Stimulated activated CD4-positive, alpha-beta T cell treated with anti-CD3 and anti-CD28 coated beads, Interleukin-1b, Interleukin-23, amount 100 ng/mL, for 4 hours (primary cell): ENCODE measurements at places on chromosomes 2 and 18.

GRCh38 chr18:9048808-9049494, 53.5 kb upstream of the NDUFV2 start:
- no peak for DNase-seq

DNA sequence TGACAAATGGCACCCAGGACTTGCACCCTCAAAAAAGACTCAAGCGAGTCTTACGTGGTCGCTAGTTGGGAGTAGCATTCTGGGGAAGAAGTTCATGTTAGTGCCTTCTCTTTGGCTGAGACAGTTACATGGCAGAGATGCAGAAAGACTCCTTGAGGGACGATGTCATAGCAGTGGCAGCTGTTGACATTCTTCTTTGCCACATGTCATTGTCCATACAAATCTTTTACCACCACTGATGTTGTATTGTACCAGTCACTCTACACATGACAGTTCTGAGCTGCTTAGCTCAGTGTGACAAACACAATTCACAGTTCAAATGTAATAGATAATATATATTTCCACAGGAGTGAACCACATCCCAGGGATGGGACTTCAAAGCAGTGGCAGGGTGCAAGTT, 197.1 kb downstream of the TCF4 start:
- DNase-seq = no peak

DNA sequence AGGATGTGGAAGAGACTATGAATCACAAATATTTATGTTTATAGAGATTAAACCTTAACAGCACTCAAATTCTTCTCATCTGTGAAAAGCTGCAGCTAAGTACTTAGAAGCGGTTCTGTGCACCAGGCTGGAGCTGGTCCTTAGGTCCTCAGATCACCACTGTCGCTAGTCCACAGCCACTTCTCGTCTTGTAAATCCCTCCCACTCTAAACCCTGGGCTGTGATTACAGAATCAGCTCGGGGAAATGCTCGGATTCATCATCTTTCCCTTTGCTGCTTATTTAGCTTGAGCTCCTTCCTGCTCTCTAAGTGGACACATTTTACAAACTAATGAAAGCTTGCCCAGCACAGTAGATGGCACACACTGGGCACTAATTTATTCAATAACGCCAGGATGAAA, 61.7 kb downstream of the RNF152 start:
- no peak for DNase-seq

GRCh38 chr2:23350041-23350791, 34.8 kb upstream of the KLHL29 start:
- no peak for DNase-seq

DNA sequence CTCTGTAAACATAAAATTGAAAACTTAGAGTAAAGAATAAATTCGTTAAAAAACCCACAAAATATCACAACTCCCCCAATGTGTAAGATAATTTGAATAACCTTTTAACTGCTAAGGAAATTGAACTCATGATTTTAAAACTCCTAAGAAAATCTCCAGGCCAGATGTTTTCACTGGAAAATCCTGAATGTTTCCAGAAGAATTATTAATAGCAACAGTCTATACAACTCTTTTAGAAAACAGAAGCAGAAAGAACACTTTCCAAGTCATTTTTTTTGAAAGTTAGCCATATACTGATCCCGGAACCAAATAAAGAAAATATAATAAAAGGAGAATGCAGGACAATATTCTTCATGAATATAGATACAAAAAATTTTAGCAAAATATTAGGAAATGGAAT, 165.6 kb downstream of the ACOXL start:
- DNase-seq = no peak

GRCh38 chr2:210452194-210452593, 24.4 kb downstream of the LANCL1 start:
- DNase-seq = no peak

- DNase-seq = no peak
Measured at GRCh38 chr18:9516437-9517064, 41.2 kb downstream of the RALBP1 start.
